RKO (cell line): ENCODE measurements at places on chromosomes 6 and 20.

- DNase-seq, result no peak
These were observed 113.6 kb upstream of the EMILIN3 start for GRCh38 chr20:41480054-41480770.

DNA sequence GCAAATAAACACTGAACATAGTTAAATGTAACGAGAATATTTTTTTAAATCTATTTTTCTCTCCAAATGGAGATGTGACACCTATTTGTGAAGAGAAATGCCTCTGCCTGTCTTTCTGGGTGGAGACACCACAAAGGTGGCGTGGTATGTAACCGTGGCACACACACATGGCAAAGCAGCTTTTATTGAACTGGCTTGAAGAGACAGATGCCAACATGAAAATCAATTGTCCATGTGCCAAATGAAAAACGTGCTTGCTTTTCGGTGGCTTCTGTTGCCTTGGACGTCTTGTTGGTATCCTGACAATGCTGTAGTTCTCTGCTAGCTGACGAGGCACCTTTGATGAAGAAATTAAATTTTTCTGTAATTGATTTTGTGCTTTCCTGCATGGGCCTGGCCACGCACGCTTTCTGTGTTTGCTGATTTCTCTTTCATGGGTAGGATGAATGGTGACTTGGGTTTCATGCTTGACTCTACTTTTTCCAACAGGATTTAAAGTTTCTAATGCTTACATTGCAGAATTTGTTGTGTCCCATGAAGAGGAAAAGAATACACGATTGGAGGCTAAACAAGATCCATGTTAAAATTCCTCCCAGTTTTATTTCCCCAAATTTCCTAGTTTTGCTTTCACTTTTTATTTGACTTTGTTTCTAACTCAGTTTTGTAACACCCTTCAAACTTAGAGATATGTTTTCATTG, 202.6 kb downstream of the TMEM242 start:
- no peak for DNase-seq

GRCh38 chr6:16344756-16345155, 106.4 kb downstream of the GMPR start:
- no peak for DNase-seq

DNA sequence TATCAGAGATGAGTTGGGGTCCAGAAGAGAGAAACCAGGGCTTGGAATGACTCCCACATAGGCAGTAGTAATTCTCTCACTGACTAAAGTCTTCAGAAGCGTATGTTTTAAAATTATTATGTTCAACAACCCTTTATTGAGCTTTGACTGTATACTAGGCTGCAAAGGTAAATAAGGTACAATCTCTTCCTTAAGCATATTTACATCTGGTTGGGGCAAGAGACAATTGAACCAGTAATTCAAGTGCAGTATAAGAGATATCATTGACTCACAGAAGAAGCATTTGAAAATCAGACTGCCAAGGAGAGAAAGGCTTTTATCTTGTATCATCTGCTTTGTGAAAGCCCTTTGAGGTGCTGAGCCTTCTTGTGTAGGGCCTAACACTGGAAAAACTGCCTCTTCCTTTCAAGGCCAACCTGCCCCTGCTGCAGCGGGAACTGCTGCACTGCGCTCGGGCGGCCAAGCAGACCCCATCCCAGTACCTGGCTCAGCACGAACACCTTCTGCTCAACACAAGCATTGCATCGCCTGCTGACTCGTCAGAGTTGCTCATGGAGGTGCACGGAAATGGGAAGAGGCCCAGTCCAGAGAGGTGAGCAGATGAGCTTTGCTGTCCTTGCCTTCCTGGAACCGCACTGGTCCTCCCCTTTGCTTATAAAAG, 39.3 kb upstream of the C20orf144 start:
- DNase-seq, result no peak

- DNase-seq, result no peak
These were observed 50.3 kb downstream of the DZANK1 start for GRCh38 chr20:18416486-18416885.

GRCh38 chr20:51811042-51811355, 8.7 kb upstream of the SALL4 start:
- no peak for DNase-seq

GRCh38 chr20:1657556-1658334, at the start of gene SIRPG:
TSS of gene SIRPG (minus strand) at chr20:1657779. CDS start at chr20:1657714, 65 bp downstream.
- no peak for DNase-seq

DNA sequence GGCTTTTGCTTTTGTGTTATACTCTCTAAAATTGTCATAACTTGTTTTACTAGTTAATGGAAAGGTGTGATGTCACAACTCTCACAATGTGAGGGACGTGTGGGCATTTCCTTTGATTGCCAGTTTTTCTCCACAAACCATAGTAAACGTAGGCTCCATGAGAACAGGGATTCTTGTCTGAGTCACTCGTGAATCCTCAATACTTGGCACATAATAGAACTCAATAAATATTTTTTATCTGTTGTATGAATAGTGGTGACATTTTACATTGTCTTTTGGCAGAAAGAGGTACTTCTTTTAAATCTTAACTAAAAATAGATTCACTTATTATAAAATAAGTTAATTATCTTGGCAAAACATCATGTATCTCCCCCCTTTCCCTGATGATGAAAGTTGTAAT, 69.0 kb upstream of the CNKSR3 start:
- DNase-seq, result no peak
